ENCODE measurements at places on chromosomes 5 and 9.

DNA sequence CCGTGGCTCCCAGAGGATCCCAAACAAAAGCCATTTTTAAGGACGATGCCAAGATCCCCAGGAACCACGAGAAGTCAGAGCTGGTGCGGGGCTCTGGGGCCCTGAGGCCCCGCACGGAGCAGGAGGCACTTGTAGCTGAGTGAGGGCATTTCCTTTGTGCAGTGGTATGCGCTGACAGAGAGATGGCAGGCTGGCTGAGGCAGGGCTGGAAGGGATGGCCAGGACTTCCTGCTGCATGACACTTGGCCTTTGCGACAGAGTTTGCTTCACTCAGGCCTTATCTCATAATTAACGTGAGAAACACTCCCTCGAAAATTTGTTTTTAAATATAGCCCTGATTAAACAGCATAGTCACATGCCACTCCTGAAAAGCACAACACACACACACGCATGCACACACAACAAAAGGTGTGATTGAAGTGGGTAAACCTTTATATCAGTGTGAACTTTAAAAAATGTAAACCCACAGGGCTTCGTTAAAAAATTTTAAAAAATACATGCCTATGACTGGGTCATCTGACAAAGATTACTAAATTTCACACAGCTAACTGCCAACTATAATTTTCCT, 536.6 kb downstream of the PDE4D start:
- DNase-seq = no peak

DNA sequence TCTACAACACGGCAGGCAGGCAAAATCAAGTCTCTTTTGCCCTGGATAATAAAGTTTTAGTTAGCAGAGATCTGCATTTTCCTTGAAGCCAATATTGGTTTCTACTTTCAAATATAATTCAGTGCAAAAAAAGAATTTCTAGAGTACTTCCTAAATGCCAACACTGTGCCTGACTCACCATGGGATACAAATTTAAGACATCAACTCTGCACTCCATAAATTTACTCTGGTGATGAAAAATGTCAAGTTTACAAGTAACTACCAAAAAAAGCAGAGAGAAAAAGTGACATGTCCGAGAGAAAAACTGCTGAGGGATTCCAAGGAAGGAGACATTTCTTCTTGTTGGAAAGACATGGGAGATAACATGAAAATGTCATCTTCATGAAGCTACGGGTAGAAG, 119.7 kb downstream of the RAPGEF6 start:
- DNase-seq = no peak

- DNase-seq = no peak
Measured at GRCh38 chr5:109654455-109654854, 35.3 kb upstream of the MAN2A1 start.

GRCh38 chr9:115691693-115692092, 461.9 kb upstream of the PAPPA start:
- DNase-seq = no peak

GRCh38 chr9:133456409-133456808, 3.4 kb upstream of the CACFD1 start:
- no peak for DNase-seq

DNA sequence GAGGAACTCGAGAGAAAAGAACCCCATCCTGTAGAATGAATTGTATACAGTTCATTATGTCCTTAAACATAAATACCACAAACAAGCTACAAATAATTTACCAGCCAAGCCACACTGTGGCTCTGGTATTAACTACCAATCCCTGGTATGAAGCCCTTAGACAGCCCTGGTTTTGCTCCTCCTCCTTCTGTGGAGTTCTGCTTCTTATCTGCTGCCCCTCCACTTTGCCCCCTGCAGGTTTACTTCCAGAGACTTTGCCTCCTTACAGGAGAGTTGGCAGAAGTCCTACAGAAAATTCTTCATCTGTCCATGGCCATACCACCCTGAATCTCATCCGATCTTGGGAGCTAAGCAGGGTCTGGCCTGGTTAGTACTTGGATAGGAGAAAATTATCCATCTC, 219.8 kb downstream of the ACTL7B start:
- no peak for DNase-seq

DNA sequence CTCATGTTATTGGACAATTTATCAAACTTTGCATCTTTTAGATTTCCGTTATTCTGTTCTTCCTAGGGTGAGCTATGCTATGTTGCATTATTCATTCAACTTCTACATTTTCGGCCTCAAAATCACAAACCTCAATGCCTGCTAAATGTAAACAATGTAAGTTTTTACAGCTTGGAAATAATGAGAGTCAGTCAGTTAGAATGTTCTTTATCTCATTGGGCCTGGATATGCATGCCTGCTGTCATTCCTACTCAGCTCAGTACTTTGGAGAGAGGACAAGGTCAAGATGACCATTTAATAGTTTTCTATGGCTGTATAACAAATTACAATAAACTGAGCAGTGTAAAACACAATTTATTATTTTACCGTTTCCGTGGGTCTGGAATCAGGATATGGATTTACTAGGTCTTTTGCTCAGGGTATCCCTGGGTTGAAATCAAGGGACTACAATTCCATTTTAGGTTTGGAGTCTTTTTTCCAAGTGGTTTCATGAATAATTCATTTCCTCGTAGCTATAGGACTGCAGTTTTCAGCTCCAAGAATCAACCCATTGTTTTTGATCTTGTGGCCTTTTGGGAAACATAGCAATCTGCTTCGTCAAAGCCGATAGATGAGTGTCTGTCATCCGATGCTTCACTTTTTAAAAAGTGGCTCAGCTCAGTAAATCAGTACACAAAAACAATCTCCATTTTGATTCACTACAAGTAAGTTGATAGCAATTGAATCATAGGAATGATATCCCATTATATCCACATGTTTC, 1143.2 kb upstream of the CDH6 start:
- no peak for DNase-seq

DNA sequence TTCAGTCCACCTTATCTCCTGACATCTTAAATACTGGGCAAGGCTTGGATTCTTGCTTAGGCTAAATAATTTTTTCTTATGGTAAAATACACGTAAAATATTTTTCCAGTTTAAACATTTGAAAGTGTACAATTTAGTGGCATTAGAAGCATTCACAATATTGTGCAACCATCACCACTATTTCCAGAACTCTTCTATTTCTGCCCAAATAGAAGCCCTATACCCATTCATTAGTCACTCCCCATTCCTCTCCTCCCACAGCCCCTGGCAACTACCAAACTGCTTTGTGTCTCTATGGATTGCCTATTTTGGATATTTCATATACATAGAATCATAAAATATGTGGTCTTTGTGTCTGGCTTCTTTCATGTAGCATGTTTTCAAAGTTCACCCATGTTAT, 57.6 kb downstream of the IL31RA start:
- DNase-seq = no peak

- no peak for DNase-seq
Measured at GRCh38 chr5:89996890-89997289, 412.7 kb downstream of the CETN3 start.

GRCh38 chr5:99037668-99038067, 108.9 kb upstream of the CHD1 start:
- DNase-seq = peak; percentile 15

GRCh38 chr5:89421035-89421434, 538.1 kb upstream of the MEF2C start:
- no peak for DNase-seq

- DNase-seq = no peak
Measured at GRCh38 chr5:139451878-139452660, 10.5 kb downstream of the ECSCR start.

GRCh38 chr5:98768960-98769209, 4.6 kb upstream of the RGMB start:
- DNase-seq = no peak

DNA sequence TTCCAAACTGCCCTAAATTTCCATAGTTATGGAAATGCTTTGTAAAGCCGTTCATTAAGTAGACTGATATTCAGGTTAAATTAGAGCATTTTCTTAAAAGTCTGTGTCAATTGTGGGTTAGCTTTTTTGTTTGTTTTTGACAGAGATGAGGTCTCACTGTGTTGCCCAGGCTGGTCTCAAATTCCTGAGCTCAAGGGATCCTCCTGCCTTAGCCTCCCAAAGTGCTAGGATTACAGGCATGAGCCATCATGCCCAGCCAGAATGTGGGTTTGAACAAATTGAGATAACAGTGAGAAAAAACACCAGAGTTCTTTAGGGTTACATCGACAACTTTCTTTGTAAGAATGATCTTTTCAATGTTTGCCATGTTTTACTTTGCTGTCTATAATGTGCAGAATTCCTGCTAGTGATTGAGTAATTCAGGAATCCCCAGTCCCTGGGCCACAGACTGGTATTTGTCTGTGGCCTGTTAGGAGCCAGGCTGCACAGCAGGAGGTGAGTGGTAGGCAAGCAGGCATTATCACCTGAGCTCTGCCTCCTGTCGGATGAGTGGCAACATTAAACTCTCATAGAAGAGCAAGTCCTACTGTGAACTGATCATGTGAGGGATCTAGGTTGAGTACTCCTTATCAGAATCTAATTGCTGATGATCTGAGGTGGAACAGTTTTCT, 80.5 kb downstream of the RAI14 start:
- no peak for DNase-seq

DNA sequence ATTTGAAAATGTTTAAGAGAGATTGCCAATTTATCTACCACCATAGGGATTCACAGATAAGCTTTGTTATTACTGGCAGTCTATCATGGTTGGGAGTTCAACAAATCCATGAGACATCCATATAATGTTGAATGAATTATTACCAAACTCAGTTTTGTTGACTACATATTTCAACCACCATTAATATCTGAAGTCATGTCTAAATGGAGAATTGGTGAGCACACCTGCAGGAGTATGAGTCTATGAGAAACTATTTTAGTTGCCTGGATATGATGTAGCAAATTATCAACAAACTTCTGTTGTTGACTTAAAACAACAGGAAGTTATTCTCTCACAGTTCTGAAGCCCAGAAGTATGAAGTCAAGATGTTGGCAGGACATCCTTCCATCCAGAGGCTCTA, 126.8 kb upstream of the FBXL7 start:
- DNase-seq = no peak

DNA sequence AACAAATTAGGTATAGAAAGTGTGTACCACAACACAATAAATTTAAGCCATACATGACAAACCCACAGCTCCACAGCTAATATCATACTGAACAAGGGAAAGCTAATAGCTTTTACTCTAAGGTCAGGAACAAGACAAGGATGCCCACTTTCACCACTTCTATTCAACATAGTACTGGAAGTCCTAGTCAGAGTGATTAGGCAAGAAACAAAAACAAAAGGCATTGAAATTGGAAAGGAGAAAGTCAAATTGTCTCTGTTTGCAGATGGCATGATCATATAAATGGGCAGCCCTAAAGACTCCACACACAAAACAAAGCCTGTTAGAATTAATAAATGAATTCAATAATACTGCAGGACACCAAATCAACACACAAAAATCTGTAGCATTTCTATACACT, 548.8 kb downstream of the CTNND2 start:
- no peak for DNase-seq

GRCh38 chr5:107216587-107216986, 454.1 kb downstream of the EFNA5 start:
- DNase-seq = no peak

GRCh38 chr9:22265038-22265437, 181.6 kb upstream of the DMRTA1 start:
- DNase-seq = no peak

- no peak for DNase-seq
Measured at GRCh38 chr5:172583931-172584511, 57.0 kb upstream of the NEURL1B start.

- DNase-seq = no peak
Measured at GRCh38 chr9:34190996-34191892, 12.4 kb downstream of the UBAP1 start.

GRCh38 chr9:3177146-3177761, 333.4 kb upstream of the PUM3 start:
- no peak for DNase-seq

GRCh38 chr5:171629628-171630349, 155.8 kb upstream of the SMIM23 start:
- DNase-seq = no peak

DNA sequence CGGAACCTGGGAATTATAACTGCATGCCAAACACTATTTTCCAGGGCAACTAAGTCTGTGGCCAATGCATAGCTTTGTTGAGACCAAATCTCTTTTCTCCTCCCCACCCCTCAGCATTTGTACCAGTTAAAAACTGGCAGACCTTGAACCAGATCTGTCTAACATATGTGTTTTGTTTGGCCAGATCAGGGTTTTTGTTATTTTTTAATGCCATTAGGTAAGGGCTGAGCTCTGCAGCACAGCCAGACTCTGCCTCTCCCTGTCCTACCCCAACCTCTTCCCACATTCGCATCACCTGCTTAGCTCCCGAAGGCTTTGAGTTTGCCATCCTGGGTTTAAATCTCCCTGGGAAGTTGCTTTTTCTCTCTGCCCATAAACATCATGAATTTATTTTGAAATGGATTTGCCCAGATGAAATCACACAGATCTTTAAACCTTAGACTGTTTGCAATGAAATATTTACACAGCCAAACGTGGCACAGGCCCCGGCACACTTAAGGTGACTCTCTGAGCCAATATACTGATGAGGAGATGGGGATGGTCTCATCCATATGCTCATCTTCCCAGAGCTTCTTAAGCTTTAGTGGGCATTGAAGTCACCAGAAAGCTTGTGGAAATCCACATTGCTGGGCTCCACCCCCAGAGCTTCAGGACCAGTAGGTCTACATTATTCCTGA, 54.0 kb upstream of the ALDH1B1 start:
- no peak for DNase-seq

- no peak for DNase-seq
Measured at GRCh38 chr5:116605310-116606070, 30.9 kb upstream of the SEMA6A start.

- no peak for DNase-seq
Measured at GRCh38 chr5:179526978-179527377, 23.4 kb upstream of the RUFY1 start.

- DNase-seq = no peak
Measured at GRCh38 chr5:137448868-137449267, 50.3 kb downstream of the SPOCK1 start.

GRCh38 chr9:19934301-19934871, 145.5 kb upstream of the SLC24A2 start:
- no peak for DNase-seq

- DNase-seq = no peak
Measured at GRCh38 chr9:117919538-117919937, 215.3 kb downstream of the TLR4 start.

- no peak for DNase-seq
Measured at GRCh38 chr5:59327191-59327980, 566.1 kb downstream of the PDE4D start.
